ENCODE measurements at places on chromosomes 6 and 20.

DNA sequence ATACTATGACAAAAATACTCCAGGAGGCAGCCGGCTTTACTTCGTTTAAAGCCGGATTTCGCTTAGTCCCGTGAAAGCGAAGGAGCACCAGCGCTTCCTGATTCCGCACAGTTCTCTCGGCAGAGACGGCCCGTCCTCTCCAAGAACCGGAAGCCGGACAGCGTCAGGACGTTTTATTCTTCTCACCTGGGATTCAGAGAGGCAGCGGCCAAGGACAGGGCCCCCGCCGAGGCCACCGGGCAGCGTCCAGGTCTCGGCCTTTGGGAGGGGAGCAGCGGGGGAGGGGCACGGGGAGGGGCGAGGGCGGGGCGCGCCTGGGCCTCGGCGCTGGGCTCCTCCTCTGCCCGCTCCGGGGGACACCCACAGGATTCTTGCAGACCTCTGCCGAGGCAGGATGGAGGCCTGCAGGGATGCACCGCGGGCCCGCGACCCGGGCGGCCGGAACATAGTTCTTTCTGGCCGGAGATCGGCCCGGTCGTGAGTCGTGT, 2.8 kb upstream of the DIDO1 start:
- DNase-seq: peak; percentile 56

DNA sequence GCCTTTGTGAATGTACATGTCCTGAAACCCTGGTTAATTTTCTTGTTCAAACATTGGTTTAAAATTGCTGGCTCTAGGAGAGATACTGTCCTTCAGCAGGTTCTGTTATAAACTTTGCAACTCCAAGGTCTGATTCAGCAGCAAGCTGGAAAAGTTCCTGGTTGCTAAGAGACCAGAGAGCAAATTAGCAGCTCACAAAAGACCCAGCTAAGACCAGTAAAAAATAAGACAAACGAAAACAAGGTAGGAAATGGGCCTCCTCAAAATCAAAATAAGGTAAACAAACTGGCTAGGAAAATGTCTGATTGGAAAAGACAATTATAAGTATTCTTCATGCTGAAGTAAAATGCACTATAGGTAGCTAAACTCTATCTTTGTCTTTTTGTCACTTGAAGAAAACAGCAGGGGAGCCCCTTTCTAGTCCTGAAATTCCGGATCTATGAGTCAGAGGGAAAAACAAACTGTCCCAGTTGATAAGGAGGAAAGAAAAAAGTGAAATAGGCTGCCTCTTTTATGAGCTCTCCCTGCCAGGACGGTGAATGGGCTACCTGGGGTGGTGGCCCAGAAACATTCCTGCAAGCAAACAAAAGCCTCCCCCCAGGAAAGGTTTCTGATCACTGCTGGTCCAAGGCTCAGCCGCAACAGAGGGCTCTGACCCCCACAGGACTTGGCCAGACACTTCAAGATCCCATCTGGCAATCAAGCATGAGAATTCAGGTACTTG, 41.6 kb downstream of the UNC5CL start:
- DNase-seq: no peak

- DNase-seq: no peak
Measured at GRCh38 chr20:33773412-33774089, 37.6 kb upstream of the CHMP4B start.

GRCh38 chr20:25000268-25000801, 7.8 kb upstream of the APMAP start:
- DNase-seq: no peak

Data from effector memory CD4-positive, alpha-beta T cell (primary cell).